ENCODE measurements at places on chromosomes 11 and 22. TPM values are rescaled to one million over a fixed set of nuclear protein-coding genes. Genes with fewer than 3 reads are reported as not detected.

The UBE4A gene
- 34.5 TPM for total RNA-seq

The NPTXR gene
- 5.8 TPM for total RNA-seq

DNA sequence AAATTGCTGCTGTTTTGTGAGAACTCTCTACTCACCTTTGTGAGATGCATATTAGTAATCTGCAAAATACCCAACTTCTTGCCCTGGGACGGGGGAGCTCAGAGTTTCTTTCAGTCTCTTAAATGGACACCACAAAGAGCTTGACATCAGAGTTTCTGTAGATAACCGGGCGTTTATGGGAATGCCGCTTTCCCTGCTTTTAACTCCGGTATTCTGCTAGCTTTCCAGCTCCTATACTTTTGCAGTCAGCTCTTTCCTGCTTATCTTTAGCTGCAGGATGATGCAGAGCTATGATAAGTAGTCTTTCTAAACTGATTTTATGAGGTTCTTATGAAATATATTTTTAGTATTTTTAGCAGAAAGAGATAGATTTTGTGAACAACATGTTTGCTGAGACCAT is 154.6 kb upstream of the SORL1-AS1 start:
- no peak for DNase-seq

GRCh38 chr11:495537-495931 is 11.5 kb downstream of the RNH1 start:
- no peak for DNase-seq

DNA sequence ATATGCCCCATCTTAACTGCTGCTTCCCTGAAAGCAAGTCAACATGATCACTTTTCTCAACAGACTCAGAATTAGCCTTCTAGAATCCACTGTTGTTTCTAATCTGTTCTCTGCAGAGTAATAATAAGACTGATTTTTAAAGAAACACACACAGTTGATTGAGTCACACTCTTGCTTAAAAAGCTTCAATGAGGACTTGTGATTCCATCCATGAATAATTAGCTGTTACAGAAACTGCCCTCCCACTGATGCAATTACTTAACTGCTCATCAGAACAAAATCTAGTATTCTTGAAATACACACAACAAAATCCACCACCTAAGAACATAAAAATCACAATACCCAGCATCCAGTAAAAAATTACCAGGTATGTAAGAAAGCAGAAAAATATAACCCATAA is 100.5 kb upstream of the TIMP3 start:
- DNase-seq = no peak

DNA sequence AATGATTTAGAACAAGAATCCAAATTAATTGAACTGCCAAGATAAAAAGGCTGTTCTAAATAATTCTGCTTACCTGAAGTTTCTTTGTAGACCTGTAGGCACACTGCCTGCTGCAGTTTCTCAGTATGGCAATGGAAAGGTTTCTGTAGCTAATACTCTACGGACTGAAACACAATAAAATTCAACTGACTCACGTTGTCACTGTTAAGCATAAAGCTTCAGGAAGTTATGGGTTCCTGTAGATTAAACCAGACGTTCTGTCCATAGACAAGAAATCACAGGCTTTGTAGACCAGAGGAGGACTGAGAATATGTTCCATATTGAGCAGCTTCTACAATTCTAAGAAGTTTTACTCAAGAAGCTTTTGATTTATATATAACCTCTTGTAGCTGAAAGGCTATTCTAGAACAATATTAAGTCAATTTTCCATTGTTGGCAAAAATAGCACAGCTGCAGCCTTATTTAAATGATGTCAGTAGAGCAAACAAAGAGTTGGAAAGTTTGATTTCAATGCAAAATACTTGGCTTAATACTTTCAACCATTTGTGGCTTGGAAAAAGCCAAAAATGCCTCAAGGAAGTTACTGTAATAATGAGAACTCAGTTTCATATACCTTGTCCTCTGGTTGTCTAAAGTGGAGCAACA is at the start of gene GLYATL2:
Gene GLYATL2 (minus strand): TSS at position 344 of the 645 bp plus-strand sequence. CDS start 5,092 bp downstream, outside the sequence.
- DNase-seq = no peak

GRCh38 chr11:97359016-97359415 is 969.2 kb downstream of the JRKL start:
- DNase-seq = no peak

DNA sequence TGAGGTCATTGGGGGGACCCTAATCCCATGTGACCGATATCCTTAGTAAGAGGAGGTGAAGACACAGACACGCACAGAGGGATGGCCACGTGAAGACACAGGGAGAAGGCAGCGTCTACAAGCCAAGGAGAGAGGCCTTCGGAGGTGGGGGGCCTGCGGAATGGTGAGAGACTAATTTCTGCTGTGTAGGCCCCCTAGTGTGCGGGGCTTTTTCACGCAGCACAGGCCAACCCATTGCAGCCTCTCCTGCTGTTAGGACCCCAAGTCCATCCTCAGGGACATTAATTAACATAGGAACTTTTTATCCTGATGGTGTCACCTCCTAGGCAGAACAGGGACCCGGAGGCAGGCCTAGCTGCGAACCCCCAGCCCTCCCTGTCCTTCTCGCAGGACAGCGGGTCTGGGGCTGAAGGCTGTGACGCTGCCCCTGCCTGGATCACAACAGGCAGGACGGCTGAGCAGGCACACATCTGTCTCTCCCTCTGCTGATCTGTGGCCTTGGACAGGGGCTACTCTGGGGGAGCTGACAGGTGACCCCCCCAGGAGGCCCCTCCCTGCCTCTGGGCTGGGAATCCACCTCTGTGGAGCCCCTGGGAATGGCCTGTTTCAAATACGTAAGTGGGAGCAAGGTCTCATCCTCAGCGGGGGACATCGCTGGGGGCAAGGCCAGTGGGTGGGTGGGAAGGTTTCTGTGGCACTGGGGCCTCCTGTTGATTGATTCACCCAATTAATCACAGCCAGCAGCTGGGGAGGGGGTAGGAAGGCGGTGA is 7.9 kb downstream of the ASCL2 start:
- DNase-seq = no peak

DNA sequence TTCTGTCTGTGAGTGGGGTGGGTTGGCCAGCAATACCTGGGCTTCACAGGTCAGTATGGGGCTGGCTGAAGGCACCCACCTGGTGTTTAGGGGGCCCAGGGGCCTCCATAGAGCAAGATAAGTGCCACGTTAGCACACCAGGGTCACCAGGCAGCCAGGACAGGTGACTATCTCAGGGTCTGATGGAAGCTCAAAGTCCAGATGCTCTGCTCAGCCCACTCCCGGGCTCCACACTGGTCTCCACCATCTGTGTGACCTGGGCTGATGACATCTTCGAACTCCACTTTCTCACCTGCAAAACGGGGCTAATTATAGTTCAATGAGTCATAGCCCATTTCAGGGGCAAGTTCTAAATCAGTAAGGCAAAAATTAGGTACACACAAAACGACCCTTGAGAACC is 39.4 kb upstream of the PRDM11 start:
- no peak for DNase-seq

- no peak for DNase-seq
Observed at GRCh38 chr22:32706149-32706548, 95.4 kb upstream of the TIMP3 start.
